ENCODE measurements at places on chromosomes 6 and 20. TPM values are rescaled to one million over a fixed set of nuclear protein-coding genes. Genes with fewer than 3 reads are reported as not detected.

- DNase-seq: no peak
Observed at GRCh38 chr6:158772851-158773371, 46.3 kb downstream of the EZR start.

DNA sequence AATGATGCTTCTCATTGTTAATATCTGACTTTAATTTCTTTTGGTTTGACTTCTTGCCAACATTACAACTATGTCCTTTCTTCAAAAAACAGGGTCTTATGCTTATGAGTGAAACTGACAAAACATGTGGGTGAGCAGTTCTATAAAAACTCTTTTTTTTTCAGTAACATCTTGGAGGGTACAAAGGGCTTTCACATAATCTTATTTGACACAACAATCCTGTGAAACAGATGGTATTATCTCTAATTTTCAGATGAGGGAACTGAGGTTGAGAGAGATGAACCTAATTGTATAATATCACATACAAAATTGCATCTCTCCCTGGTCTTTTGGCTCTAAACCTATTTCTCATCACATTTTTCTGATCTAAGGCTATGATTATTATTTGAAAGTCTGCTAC is 38.3 kb downstream of the MAPK14 start:
- no peak for DNase-seq

GRCh38 chr6:99121748-99122147 is 174.0 kb upstream of the FBXL4 start:
- no peak for DNase-seq

Gene SLC44A4
- polyA plus RNA-seq: 4.2 TPM

Gene ALDH5A1
- polyA plus RNA-seq: 4.6 TPM

GRCh38 chr6:24581084-24581669 is 64.8 kb downstream of the KIAA0319 start:
- DNase-seq: peak; percentile 33

- DNase-seq: no peak
Observed at GRCh38 chr6:136365776-136366354, 76.2 kb upstream of the BCLAF1 start.

GRCh38 chr6:24974182-24975171 is 38.7 kb upstream of the RIPOR2 start:
- DNase-seq: no peak

- DNase-seq: no peak
Observed at GRCh38 chr6:63844287-63844686, 208.7 kb downstream of the PHF3 start.

Gene RIPOR3
- 15.0 TPM for polyA plus RNA-seq

GRCh38 chr20:37615340-37616109 is 78.3 kb upstream of the CTNNBL1 start:
- DNase-seq: no peak

Gene RNF114
- polyA plus RNA-seq: 52.2 TPM

- no peak for DNase-seq
Observed at GRCh38 chr6:11909696-11910132, 102.4 kb upstream of the HIVEP1 start.

Gene EDN3
- 0.24 TPM for polyA plus RNA-seq

Gene SCAF8
- 21.1 TPM for polyA plus RNA-seq

Gene PRICKLE4
- polyA plus RNA-seq: 3.7 TPM

Gene TFAP2A
- polyA plus RNA-seq: 1.1 TPM

Gene SLC4A11
- polyA plus RNA-seq: 1.8 TPM

GRCh38 chr20:64107736-64108457 is 532 bp upstream of the NPBWR2 start:
- no peak for DNase-seq

DNA sequence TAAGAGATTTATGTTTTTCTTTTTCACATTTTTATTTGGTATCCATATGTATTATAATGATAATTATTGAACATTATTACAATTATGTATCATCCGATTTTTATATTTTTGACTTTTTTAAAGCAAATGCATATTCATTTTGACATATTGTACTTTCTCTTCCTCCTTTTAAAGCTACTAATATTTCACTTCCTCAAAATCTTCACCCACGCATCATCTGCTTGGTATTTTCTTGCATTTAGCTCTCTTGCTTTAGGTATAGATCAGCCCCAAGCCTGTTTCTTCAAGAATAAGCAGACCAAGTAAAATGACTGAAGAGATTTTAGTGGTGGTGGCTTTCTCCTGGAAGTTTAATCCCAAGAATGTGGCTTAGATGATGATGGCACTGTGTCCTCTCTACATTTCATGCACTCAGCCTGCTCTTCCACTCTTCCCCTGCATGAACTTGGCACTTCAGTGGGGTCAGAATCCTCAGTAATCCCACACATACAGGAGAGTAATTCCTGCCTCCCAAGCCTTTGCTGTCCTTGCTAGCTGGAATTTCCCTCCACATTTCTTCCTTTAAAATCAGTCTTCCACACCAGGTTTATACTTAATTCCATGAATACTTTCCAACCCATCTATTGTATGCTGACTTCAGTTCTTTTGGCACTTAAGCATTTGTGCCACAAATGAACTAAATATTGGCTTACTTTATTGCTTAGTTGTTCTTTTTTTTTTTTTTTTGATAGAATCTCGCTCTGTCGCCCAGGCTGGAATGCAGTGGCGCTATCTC is 8.2 kb downstream of the NCOA7 start:
- DNase-seq: no peak

Gene LGSN
- not detected for polyA plus RNA-seq

Gene OVOL2
- polyA plus RNA-seq: 0.62 TPM

GRCh38 chr6:113813142-113813541 is 44.0 kb upstream of the MARCKS start:
- DNase-seq: no peak

- no peak for DNase-seq
Observed at GRCh38 chr6:53565886-53566285, 21.0 kb upstream of the GCLC start.

DNA sequence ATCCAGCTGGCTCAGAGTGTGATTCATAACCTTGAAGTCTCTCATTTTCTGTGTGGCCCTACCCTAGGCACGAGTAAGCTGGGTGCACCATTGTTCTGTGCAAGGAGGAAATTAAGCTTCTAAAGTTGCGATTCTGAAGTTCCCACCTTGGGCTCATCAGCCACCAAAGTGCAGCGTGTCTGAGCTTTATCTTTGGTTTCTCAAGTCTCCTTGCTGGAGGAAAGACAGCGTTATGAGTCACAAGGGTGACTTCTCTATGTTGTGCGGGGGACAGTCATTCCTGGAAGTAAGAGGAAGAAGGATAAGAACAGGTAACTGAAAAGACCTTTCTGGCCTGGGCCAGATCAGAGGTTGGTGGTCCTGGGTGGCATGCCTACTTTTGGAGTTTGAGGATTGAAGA is 16.8 kb downstream of the MRAP2 start:
- DNase-seq: no peak

DNA sequence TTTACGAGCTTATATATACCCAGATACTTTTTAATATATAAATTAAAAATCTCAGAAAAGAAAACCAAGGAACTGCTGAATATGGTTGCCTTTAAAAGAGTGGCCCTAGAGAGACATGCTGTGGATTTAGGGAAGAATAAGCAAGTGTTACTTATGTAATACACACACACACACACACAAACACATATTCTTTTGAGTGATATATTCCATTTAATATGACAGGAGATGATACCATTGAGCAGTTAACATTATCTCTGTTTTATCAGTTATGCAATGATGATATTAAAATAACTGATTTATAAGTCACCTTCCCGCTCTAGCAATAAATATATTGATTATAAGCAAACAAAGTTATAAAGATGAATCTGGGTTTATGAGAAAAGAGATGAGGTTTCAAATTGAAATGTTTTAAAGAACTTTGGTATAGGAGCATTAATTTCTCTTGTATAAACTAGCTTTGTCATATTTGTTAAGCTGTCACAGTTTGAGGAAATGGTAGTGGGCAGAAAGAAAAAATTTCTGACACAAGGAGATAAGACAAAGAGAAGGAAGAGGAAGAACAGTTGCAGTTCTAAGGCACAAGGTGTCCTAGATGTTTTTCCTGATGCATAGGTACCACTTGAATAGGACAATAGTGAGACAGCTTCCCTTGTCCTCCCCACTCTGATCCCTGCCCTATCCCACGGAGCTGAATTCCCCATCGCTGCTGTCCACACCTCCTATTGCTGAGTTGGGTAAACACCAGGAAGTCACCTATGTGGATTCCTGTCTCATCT is 26.4 kb downstream of the GPX5 start:
- DNase-seq: no peak

DNA sequence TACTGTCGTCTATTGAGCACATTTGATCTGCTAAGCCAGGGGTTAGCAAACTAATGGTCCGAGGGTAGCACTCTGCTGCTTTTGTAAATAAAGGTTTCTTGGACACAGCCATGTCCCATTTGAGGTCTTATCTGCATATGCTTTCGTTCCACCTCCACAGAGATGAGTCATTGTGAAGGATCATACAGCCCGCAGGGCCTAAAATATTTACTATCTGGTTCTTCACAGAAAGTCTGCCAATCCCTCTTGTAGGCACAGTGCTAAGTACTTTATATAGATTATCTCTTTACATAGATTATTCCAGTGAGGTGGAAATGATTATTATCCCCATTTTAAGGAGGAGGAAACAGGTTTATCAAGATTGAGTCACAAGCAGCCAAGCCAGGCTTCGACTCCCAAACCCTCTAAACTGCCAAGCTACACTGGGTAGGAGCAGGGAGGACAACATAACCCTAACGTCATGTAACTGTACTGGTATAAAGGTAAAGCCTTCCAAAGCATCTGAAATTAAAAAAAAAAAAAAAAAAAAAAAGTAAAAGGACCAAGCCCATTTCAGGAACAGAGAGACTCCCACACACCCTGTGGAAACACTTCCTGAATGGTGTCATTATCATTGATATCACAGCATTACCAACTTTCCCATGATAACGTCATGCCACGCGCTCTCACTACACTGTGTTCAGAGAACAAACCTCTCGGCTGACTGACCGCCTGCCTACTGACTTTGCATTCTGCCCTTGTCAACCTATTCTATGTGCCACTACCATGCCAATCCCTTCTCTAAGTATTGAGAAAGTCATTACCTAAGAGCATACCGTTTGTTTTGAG is 101.0 kb downstream of the KIF16B start:
- no peak for DNase-seq

DNA sequence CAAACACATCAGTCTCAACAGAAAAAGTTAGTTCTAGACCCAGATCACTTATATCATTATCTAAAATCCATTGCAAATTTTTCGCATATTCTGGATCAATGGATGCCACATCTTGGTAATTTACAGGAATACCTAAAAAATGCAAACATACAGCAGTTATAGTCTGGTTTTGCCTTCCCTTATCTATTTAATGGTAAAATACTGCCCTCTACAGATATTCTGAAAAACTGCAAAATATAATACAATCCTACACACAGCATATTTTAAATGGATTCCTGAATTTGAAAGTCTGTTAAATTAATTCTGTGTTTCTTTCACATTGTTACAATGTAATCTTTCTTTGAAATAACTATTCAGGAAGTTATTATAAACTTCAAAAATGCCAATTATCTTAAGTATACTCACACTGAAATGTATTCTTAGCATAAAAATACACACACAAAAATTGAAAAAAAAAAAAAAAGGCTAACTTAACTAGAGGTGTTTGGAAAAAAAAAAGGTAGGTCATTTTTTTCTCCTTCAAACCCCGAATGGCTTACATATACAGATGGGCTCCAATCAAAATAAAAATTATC is 88.4 kb downstream of the HACE1 start:
- peak; percentile 18 for DNase-seq

Gene NMBR
- polyA plus RNA-seq: 0.15 TPM

GRCh38 chr6:16776394-16777017 is 15.2 kb upstream of the ATXN1 start:
- no peak for DNase-seq

- DNase-seq: no peak
Observed at GRCh38 chr6:100809346-100809745, 71.8 kb downstream of the ASCC3 start.

DNA sequence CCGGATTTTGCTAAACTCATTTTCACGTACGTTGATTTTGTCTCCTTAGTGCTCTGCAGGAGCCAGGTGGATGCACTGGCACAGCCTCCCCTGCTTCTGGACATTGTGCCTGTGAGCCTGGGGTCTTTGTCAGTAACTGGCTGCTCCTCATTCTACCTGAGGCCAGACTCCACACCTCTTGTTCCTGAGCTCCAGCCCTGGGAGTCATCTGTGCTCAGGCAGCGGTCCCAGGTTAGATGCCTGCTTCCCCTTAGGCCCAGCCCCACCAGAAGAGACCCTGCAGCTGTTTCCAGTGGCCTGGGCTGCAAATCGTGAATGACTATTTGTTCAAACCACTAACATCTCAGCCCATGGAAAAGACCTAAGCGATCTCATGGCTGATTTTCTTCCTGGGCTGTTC is 129.1 kb downstream of the ERMARD start:
- DNase-seq: no peak

- DNase-seq: no peak
Observed at GRCh38 chr6:156347246-156347645, 429.9 kb upstream of the ARID1B start.

DNA sequence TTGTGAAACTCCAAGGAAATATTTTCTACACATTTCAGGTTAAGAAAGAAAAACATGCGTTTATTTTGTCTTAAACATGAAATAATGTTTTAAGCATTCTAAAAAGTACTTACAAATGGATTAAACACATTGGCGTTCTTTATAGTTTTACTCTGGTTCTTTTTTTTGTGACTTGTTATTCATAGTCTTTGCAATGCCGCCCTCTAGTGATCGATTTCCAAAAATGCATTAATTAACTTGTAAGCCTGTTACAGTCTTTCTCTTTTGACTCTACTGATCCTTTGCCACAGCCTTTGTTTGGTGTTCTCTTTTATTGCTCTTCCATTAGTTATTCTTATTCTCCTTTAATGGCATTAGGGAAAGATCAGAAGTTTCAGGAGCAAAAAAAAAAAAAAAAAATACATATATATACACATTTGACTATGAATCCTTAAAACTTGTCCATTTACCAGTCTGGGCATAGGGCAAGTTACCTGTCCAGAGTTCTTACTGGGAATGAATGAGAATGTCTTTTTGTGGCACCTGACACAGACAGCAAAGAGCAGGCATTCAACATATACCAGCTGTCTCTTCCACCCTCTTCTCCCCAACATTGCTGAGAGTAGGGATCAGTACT is 59.9 kb downstream of the MACROD2 start:
- peak; percentile 33 for DNase-seq

Gene VARS1
- 34.4 TPM for polyA plus RNA-seq

Gene CLVS2
- 0.10 TPM for polyA plus RNA-seq
